ENCODE measurements at places on chromosomes 4 and X.

DNA sequence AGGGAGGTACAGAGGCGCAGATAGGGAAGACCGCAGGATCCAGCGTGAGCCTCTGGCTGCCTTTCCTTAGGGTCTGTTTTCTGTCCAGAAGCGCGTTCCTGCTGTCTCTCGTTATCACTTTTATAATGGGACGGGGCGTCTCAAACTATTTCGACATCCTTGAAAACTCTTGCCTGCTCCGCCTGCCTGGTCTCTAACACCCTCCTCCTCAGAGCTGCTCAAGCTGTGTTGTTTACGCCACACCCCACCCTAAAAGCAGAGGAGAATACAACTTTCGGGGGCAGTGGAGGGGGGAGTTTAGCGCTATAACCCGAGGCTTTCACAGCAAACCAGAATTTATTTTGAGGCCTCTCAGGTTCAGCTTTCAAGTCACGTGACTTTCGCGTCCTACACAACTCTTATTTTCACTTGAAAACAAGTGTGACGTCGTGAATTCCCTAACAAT lies 646 bp upstream of the FAM3A start:
- no peak for DNase-seq

- no peak for DNase-seq
Observed at GRCh38 chr4:142917678-142918077, 71.6 kb upstream of the INPP4B start.

DNA sequence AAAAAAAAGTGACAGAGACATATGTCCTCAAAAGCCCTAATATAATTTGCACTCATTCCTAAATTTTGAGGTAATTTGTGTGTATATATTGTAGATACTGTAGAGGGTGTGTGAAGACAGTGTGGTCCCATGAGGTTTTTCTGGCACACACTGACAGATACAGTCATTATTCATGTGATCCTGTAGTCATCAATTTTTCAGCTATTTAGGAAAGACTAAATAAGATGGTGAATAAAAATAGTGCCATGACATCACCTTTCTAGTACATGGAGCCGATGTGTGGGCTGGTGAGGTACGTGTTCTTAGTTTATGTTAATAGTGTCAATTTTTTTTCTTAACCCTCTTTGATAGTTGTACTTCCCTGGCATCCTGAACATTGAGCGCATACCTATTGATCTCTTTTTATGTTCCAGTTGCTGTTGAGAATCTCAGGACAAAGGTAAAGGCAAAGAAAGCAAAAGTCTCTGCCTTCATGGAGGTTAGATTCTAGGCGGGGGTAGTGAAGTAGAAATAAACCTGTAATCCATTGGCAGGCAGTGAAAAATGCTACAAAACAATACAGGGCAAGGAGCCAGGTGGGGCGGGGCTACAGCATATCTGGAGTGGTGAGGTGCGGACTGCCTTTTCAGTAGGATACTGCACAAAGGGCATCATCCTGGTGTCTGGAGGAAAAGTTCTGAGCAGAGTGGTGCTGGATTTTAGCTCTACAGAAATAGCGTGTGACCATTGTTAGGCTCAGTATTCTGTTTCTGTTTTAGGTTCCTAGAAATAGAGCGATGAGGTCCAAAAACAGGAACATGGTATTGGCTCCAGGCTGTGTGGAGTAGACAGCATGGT lies 93.8 kb downstream of the ARHGAP10 start:
- DNase-seq, result no peak

- DNase-seq, result no peak
Observed at GRCh38 chr4:173501592-173502150, 28.4 kb downstream of the HAND2 start.

DNA sequence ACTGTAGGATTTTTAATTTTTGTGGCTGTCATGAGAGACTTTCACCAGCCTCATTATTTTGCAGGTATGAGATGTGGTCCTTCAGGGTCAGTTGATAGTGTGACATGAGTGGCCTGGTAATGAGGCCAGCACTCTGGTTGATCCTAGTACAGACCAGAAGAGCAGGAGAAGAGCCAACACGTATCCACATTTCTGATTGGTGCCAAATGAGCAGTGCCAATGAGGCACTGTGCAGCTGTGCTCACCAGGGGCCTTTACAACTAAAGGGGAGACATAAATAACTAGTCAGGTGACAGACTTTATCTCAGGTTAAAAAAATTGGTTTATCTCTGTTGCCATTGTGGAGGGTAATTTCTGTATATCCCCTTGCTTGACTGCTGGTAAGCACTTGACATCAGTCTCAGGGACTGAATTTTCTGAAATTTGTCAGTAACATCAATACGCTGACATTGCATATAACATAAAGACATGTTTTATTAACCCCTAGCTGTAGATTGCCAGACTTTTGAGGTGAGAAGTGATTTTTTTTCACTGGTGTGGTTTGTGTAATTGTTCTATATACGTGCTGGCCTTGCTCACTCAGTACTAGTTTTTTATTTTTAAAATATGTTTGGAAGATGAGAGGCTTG lies 101.2 kb downstream of the AFF1 start:
- DNase-seq, result no peak

- no peak for DNase-seq
Observed at GRCh38 chr4:181323061-181323460, 920.1 kb upstream of the TENM3 start.

GRCh38 chr4:13881892-13882291 lies 254.4 kb upstream of the BOD1L1 start:
- DNase-seq, result no peak

- DNase-seq, result no peak
Observed at GRCh38 chr4:72494156-72494555, 74.9 kb downstream of the ADAMTS3 start.

DNA sequence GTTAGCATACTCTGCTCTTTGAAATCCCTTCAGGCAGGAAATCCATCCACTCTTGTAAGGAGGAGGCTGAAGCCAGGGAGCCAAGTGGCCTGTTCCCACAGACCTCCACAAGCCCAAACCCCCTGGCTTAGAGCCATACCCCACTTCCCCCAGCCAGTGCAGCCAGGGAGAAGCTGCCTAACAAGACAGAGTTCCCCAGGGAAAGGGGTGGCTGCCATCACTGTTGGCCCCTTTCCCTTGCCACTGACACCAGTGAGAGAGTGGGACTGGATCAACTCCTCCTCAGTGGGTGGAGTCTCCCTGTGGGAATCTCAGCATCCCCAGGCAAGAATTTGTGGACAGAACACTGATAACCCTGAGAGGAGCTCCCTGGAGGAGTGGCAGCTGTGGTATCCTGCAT lies 389.4 kb downstream of the PABPC4L start:
- DNase-seq, result no peak

DNA sequence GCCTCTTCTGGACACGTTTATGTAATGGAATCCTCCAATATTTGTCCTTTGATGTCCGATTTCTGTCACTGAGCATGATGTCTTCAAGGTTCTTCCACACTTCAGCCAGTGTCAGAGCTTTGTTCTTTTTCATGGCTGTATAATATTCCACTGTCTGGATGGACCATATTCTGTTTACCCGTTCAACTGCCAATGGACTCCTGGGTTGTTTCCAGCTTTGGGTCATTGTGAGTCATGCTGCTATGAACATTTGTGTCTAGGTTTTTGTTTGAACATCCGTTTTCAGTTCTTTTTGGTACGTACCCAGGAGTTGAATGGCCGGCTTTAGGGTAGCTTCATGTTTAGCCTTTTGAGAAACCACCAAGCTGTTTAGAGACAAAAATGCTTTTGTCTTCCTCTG lies 93.2 kb downstream of the SHOX start:
- no peak for DNase-seq

- no peak for DNase-seq
Observed at GRCh38 chrX:88937616-88938015, 190.6 kb downstream of the CPXCR1 start.

DNA sequence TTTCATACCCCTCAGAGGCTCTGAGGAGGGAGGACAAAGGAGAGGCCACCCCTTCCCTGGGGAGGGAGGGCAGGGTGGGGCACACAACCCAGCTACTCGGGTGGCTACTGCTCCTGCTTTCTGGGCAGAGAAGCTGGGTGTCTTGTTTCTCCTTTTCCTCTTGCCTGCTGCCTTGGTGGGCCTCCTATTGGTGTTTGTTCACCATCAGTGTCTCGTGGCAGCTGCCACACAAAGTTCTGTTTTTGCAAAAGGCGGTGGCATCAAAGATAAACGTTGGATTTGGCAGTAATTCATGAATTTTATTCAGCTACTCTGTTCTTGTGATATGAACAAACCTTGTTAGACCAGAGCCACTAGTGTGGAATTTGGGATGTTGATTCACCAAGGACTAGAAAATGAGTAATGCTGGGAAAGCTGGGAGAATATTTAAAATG lies 153.0 kb upstream of the SCML1 start:
- no peak for DNase-seq

DNA sequence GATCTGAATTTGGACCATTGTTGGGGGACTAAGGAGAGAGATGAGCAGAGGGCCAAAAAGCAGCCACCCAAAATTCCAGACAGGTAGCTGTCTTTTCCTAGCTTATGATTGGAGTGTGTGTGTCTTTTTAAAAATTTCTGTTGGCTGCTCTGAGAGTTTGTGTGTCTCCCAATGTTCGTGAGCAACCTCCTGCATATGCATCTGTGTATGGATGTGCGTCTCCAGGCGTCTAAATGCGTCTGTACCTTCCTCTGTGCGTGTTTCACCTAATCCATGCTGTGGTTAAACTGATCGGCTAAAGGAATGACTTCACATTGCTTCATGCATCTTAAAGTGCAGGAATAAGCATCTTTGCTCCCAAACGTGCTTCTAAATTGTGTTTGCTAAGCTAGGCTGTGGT lies 65.5 kb upstream of the LAS1L start:
- DNase-seq, result no peak

DNA sequence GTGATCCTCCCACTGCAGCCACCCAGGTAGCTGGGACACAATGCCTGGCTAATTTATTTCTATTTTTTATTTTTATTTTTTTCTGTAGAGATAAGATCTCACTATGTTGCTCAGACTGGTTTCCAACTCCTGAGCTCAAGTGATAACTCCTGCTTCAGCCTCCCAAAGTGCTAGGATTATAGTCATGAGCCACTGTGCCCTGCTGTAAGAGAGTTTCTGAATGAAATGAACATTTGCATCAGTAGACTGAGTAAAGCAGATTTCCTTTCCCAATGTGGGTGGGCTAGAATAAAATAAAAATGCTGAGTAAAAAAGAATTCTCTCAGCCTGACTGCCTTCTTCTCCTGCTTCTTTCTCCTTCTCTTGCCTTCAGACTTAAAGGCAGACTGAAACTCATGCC lies 555.4 kb upstream of the PITX2 start:
- DNase-seq, result no peak

DNA sequence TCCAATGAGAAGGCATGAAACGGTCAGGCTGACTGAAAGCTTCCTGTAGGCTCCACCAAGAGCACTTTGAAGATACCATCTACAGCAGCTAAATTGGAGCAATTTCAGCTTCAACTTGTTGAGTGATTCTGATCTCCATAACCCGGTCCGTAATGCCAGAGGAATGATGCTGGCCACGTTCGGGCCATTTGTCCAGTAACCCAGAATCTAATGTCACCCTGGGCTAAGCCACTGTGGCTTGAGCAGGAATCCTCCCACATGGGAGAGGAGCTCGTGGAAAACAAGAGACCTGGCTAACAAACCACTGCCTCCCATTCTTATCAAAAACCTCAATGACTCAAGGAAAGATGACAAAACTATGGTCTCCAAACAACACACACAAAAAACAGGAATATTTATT lies 14.2 kb upstream of the TCEAL4 start:
- no peak for DNase-seq

DNA sequence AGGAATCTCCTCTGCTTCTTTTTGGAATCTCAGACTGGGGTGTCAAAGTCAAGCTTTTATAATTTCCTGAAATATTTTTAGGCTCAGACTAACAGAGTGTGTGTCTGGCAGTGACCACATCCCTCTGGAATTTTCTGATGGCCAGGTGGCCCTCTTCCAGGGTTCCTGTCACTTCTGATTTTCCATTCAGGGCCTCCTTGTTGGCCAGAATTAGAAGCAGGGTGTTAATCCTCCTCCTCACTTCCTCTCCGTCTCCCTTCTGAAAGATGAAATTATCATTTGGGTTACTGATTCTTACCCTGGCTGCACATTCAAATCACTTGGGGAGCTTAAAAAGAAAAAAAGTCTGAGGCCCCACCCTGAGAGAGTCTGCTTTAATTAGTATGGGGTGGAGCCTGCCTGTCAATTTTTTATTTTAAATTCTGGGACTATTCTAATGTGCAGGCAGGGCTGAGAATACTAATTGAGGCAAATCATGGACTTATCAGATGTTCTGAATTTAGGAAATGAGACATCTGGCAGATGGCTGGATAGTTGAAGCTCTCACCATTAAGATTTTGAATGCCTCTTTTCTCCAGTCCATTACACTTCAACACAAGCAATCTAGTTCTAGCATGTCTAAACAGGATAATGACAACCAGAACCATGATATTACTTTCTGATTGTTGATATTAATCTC lies 43.2 kb downstream of the HAND2 start:
- no peak for DNase-seq

DNA sequence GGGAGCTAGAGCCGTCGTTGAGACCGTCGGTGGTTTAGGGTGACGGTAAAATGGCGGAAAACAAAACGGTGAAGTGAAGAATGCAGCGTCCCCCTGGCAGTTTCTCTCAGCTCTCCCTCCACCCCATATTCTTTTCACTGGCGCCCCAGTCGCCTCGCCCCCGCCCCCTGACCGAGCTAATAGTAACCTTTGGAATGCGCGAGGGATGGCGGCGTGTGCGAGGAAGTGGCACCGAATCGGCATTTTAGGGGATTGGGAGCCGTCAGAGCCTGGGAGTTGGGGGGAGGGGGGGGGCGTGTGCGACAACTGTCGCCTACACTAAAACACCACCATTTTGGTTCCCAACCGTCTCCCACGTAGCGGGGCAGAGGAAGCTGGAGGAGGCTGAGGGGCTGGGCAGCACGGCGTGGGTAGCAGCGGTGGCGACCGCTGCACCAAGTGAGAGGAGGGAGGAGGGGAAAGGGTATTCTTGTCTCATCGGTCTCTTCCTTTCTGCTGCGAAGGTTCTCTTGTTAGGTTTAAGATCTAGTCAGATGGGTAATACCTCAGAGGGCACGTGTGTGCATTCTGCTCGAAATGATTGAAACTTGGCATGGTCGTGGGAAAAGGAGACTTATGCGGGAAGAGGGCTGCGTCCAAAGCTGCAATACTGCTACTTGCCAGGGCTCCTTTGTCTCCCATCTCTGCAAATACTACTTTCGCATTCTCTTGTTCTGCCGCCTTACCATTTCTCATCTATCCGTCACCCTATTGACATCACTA lies 840 bp downstream of the ZNF711 start:
- DNase-seq, result no peak

DNA sequence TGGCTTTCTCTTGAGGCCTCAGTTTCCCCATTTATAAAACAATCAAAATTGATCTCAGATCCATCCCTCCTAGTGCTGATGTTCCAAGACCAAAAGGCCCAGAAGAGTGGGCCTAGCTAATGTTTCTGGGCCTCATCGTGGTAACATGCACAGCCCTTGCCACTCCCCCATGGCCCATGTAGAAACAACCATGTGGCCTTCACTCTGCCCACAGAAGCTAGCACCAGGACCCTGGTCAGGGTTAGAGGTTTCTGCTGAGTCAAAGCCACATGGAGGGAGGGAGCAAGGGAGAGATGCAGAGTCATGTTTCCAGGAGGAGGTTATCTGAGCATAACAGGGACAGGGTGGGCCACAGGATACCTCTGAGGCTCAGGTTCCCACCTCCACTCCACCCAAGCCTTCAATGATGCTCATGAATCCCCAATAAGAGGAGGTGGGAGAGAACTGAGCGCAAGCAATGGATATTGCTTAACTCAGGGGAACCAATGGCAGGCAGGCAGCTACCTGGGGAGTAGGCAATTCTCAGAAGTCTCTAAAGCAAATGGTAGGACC lies 16.9 kb downstream of the OTUD5 start:
- DNase-seq, result no peak
